Renal pelvis (tissue), 12 donors: ENCODE measurements at places on chromosomes 16 and 17. TPM values are rescaled to one million over a fixed set of nuclear protein-coding genes. Genes with fewer than 3 reads are reported as not detected.

Gene HEXIM1
- polyA plus RNA-seq = 44.8 TPM

Gene KRT33B
- not detected for polyA plus RNA-seq

Gene PLEKHH3
- polyA plus RNA-seq = 17.5 TPM

Gene SLC6A2
- polyA plus RNA-seq = 0.25 TPM

Gene DLX3
- 0.90 TPM for polyA plus RNA-seq

DNA sequence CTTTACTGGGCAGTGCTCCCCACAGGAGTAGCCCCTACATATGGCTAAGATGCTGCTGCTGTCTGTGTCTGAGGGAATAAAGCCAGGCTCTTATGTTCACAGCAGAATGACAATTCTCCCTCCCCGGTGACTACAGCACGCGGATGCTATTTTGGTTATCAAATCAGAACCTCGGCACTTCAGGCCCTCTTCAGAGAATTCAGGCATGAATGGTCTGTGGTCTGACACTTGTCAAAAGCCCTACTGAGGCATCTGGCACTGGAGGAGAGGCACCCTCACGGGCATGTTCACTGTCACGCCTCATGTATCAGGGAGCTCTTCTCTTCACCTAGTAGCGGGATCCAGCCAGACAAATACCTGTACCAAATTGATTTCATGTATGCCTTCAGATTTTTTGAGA, 30.4 kb downstream of the KIAA0513 start:
- no peak for DNase-seq

- DNase-seq = no peak
These were observed 44.8 kb downstream of the RNF135 start for GRCh38 chr17:31015639-31016038.

GRCh38 chr16:85474621-85475217, 138.4 kb upstream of the GSE1 start:
- peak; percentile 76 for DNase-seq
